ENCODE measurements at places on chromosomes 12 and 14.
A peak's percentile ranks its signal among the peaks of the same experiment; 100 is the strongest.

DNA sequence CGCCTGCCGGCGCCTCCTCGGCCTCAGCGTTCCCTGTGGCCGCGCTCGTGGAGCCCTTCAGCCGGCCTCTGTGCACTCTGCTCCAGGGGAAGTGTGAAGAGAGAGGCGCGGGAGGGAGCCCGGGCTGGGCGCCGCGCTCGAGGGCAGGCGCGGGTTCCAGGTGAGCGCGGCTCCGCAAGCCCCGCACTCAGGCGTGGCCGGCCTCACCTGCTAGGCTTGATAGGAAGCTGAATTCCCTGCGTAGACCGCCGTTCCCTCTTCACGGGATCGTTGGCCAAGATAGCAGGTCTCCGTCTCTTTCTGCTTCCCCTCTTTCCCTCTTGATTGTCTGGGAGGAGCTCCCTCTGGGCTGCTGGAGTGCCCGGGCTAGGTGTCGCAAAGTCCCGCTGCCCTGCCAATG is 89.7 kb downstream of the ASCL4 start:
- no peak for DNase-seq

GRCh38 chr14:104137297-104138097 is 890 bp upstream of the KIF26A start:
- peak; percentile 18 for DNase-seq

DNA sequence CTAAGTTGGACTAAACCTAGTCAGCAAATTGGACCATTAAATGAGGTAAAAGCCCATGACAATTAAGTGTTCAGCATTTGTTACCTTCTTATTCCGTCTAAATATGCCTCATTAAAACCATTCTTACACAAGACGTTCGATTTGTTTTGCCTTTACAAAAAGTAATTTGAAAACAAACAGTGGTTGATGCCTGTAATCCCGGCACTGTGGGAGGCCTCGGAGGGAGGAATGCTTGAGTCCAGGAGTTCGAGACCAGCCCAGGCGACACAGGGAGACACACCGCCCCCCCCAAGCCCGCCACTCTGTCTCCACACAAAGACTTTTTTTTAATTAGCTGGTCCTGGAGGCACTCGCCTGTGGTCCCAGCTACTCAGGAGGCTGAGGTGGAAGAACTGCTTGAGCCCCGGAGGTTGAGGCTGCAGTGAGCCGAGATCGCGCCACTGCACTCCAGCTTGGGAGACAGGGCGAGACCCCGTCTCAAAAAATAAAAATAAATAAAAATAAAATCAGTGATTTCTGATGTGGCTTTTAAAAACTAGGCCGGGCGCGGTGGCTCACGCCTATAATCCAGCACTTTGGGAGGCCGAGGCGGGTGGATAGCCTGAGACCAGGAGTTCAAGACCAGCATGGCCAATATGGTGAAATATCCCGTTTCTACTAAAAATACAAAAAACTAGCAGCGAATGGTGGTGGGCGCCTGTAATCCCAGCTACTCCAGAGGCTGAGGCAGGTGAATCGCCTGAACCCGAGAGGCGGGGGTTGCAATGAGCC is 856 bp upstream of the EIF4B start:
- no peak for DNase-seq

DNA sequence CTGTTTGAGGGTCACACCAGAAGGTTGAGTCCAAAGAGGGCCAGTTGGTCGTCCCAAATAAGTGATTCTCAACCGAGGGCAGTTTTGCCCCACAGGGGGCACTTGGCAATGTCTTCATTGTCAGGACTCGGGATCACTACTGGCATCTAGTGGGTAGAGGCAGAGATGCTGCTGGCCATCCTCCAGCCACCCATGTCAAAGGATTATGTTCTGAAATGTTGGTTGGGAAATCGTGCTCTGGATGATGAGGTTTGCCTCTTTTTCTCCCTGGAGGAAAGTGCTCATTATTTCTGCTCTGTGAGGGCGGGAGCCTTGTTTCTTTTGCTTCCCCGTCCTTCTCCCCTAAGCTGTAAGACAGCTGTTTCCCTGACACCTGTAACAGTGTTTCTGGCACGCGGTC is 3.6 kb downstream of the ZNF839 start:
- peak; percentile 8 for DNase-seq

GRCh38 chr12:13343375-13343774 is 146.8 kb downstream of the EMP1 start:
- DNase-seq, result no peak

GRCh38 chr14:24036169-24036962 is 15.4 kb upstream of the CARMIL3 start:
- peak; percentile 76 for DNase-seq

- DNase-seq, result no peak
Measured at GRCh38 chr12:57592551-57593165, 1.7 kb downstream of the PIP4K2C start.

DNA sequence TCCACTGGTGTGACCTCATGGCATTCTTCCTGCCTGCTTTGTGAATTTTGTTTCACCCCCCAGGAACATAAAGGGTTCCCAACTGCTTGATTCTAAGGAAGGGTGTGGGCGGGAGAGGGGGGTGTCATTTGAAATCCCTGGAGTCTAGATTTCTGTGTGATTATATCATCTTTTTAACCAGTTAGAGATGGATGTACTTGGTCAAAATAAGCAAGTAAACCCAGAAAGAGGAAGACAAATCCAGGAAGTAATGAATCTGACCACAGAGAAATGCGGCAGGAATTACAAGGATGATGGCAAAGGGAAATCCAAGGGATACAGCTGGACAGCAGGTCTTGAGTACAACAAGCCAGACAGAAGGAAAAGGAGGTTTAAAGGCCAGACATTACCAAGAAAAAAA is 38.9 kb downstream of the DMAC2L start:
- DNase-seq, result no peak

GRCh38 chr12:49930515-49931288 is 19.8 kb upstream of the AQP2 start:
- no peak for DNase-seq

DNA sequence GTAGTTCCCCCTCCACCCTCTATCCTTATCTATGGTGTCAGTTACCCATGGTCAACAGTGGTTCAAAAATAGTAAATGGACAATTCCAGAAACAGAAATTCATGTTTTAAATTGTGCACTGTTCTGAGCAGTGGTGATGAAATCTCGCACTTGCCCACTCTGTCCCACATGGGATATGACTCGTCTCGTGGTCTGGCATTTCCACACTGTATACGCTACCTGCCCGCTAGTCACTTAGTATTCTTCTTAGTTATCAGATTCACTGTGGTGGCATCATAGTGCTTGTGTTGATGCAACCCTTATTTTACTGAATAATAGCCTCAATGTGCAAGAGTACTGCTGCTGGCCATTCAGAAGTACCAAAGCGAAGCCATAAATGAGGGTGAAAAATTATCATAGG is 507.0 kb downstream of the SNAPC1 start:
- no peak for DNase-seq

All from GDM1 (cell line).